Activated naive CD8-positive, alpha-beta T cell treated with anti-CD3 and anti-CD28 coated beads for 36 hours (primary cell): ENCODE measurements at places on chromosomes 7 and 10.

DNA sequence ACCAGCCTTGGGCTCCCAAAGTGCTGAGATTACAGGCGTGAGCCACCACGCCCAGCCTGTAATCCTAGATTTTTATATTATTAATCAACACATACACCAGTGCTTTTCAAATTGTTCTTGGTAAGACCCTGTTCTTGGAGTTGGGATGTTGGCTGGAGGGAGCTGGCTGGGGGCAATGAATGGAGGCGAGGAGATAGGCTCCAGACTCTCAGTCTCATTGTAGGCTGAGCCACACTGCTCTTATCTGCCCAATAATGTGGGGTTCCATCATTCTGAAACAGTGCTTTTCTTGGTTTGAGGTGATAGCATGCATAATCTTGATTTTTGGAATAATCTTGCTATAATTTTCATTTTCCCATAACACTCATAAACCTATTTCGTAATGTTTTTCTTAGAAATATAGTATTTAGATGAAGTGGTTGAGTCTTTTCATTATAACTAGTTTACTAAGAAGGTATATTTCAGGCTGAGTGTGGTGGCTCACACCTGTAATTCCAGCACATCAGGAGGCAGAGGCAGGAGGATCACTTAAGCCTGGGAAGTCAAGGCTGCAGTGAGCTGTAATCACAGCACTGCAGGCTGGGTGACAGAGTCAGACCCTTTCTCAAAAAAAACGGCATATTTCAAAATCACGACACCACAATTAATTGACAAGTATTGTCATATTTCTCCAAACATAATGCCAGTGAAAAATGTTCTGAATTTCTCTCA lies 65.1 kb upstream of the LYZL2 start:
- no peak for DNase-seq

GRCh38 chr10:130160775-130161174 lies 24.6 kb downstream of the GLRX3 start:
- no peak for DNase-seq

DNA sequence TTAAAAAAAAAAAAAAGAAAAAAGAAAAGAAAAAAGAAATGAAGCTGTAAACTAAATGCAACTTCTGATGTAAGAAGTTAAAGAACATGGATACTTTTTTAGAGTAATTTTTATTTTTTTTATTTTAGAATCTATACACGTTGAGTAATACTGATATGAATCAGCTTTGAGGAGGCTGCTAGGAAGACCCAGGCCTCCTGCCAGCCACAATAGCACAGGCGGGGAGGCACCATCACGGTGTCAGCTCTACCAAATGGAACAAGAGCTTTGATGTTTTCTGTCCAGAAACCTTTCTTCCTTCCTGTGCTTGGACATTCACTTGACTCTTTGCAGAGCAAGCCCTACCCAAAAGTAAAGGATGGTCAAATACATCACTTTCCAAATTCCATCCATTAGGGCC lies 45.3 kb upstream of the EGR2 start:
- no peak for DNase-seq

- DNase-seq = no peak
Observed at GRCh38 chr7:74329225-74329624, 40.0 kb downstream of the CLIP2 start.

DNA sequence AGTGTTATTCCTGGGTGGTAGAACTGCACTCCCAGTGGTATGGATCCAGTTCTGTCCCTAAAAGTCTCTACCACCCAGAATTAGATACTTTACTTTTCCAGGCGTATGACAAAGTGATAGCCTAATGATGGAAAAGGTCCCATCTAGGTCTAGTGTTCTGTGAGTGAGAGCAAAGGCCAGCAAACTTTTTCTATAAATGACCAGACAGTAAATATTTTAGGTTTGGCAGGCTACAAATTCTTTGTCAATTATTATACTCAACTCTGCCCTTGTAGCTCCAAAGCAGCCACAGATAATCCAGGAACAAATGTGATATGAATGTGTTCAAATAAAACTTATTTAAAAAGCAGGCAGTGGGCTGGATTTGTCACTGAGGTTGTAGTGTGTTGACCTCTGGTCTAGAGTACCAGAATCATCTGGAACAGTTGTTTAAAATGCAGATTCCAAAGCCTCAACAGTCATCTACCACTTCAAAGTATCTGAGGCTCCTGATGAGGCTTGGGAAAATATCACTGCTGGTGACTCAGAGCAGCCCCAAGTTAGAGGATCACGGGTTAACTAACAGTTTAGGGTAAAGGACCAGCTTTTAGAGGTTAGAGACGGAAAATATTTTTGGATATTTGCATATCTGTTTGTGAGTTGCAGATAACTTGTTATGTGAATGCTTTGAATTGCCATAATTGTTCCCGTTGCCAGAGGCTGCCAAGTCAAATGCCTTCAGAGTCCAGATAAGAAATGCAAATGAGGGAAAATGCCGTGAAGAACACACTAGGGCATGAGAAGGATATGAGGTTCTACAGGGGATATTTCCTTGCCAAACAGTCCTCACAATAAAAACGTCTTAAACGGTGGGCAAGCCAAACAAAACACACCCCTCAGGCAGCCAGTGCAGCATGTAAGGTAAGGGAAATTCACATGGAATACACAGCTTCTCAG lies 19.4 kb downstream of the NRAP start:
- peak; percentile 3 for DNase-seq

GRCh38 chr10:77405771-77406241 lies 231.8 kb downstream of the KCNMA1 start:
- peak; percentile 43 for DNase-seq

DNA sequence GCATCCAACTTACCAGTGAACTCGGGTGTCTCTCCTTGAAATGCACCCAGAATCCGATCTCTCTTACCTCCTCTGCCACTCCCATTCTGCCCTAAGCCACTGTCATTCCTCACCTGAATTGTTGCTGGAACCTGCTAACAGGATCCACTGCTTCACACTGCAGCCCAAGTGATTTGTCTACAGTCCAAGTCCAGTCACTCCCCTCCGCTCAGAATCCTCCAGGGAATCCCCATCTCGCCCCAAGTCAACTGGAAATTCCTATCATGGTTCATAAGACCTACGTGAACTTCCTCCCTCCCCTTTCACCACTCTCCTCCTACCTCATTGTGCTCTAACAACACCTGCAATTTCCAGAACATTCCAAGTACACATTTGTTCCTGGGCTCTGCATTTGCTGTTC lies 91.3 kb downstream of the SCRN1 start:
- DNase-seq = no peak

DNA sequence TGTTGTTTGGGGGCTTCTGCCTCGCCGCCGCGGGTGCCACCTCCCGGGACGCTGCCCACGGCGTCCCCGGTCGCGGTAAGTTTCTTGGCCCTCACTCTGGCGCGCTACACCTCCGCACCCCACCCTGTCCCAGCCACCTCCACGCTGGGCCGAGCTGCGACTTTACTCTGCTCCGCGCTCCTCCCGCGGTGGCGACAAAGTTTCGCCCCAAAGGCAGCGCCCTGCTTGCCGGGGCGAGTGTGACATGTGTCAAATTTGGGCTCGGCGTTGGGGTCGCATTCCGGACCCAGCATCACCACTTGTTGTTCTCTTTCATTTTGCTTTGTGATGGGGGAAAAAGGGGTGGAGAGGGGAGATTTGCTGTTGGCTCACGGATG lies 167.7 kb upstream of the PPP1R3A start:
- no peak for DNase-seq
